ENCODE measurements at places on chromosomes 7 and 10. TPM values are rescaled to one million over a fixed set of nuclear protein-coding genes. Genes with fewer than 3 reads are reported as not detected.

The TMEM168 gene
- 23.4 TPM for total RNA-seq

The HGF gene
- total RNA-seq: 8.6 TPM

The INMT gene
- total RNA-seq: under 0.01 TPM

The STAG3 gene
- 0.74 TPM for total RNA-seq

The DMBT1 gene
- total RNA-seq: under 0.01 TPM

The EVX1 gene
- total RNA-seq: not detected

The NACAD gene
- 8.9 TPM for total RNA-seq

The CYREN gene
- 11.1 TPM for total RNA-seq

The GDI2 gene
- 327 TPM for total RNA-seq

The OR2A7 gene
- 0.74 TPM for total RNA-seq

The TFR2 gene
- 3.9 TPM for total RNA-seq

The CALML3 gene
- not detected for total RNA-seq

The SLC29A3 gene
- total RNA-seq: 1.2 TPM

The GTF2IRD2 gene
- total RNA-seq: 27.5 TPM

The PDE6C gene
- not detected for total RNA-seq

The PPP1R9A gene
- 74.5 TPM for total RNA-seq

The KCND2 gene
- total RNA-seq: 38.6 TPM

The FAM241B gene
- total RNA-seq: 12.8 TPM

The PNLIPRP2 gene
- total RNA-seq: not detected

The CARD11 gene
- total RNA-seq: 0.25 TPM

The INA gene
- total RNA-seq: 161 TPM

The NPY4R2 gene
- under 0.01 TPM for total RNA-seq

The XPNPEP1 gene
- 55.3 TPM for total RNA-seq

The AP5Z1 gene
- 9.3 TPM for total RNA-seq

The COMTD1 gene
- total RNA-seq: 19.9 TPM

The GNGT1 gene
- total RNA-seq: not detected

The SAP25 gene
- 0.25 TPM for total RNA-seq

The LRRN3 gene
- total RNA-seq: 87.5 TPM

The HECTD2 gene
- 44.0 TPM for total RNA-seq

The IGF2BP3 gene
- total RNA-seq: 37.9 TPM

The OPALIN gene
- not detected for total RNA-seq

The MMD2 gene
- total RNA-seq: 4.4 TPM

All from temporal lobe (tissue), 4 donors.